ENCODE measurements at places on chromosomes 2 and 18.
A peak's percentile ranks its signal among the peaks of the same experiment; 100 is the strongest.

DNA sequence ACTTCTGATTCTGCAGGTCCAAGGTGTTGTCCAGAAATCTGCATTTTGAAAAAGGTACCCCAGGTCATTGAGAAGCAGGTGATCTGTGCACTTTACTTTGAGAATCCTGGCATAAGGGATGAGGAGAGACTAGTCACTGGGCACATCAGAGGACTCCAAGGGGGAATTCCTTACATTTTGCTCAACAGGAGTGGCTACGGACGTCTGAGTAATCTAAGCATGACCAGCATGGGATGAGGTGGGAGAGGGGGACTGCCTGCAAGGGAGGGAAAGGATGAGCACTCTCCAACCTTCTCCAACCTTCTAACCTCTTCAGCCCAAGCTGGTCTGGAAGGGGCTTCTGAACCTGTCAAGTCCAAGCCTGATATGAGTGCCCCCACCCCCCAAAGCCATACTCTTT is 55.5 kb downstream of the MARCHF4 start:
- no peak for DNase-seq

GRCh38 chr18:62177271-62177670 is 9.6 kb downstream of the PIGN start:
- no peak for DNase-seq

DNA sequence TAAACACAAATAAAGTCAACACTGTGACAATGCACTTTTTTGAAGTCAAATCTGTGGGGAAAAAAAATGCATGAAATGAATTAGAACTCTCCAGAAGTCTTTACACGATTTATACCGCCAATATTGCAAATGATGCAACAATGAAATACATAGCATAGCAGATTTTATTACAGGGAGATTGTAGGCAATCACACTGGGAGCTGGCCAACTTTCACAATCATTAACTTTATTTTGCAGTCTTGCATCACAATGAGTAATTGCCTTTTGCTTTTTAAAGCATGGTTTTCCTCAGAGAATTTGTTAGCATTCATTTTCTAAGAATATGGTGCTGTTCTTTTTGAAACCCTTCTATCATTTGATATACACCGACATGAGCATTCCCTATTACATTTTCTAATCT is 366.4 kb upstream of the FSIP2 start:
- peak; percentile 41 for DNase-seq

- DNase-seq, result peak; percentile 61
These were observed 3.1 kb downstream of the ADAM17 start for GRCh38 chr2:9552219-9553178.

GRCh38 chr2:10541081-10541480 is 93.0 kb upstream of the ODC1 start:
- DNase-seq, result no peak

DNA sequence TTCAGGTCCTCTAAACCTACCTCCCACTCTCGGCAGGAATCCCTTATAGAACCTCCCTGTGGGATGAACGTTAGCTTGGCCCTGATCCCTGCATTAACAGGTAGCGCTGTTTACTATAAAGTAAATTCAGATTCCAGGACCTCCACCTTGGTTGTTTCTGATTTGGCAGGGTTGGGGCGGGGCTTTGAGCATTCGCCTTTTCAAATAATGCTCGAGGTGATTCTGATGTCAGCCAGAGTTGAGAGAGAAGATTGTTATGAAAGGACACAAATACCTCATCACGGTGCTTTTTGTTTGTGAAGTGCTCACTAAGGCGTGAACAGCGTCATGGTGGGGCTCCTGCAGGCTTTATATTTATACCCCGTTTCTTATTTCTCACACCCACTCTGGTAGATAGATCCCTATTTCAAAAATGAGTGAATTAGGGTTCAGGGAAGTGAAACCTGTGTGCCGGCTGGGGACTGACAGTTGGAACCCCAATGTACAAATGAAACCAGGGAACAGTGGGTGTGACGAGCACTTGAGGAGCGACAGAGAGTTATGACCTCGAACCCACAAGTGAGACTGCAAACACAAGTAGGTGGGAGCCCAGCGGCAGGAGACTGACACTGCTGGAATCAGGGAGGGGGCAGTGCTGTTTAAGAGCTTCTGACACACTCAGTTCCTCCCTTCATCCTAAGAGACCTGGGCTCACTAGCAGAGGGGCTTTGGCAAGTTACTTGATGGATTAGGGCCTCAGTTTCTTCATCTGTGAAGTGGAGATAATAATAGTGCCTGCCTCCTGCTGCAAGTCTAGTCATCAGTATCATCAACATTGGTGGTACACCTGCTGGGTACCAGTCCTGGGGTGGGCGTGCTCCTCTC is 14.2 kb upstream of the CXCR4 start:
- no peak for DNase-seq

GRCh38 chr18:37661478-37661877 is 95.9 kb upstream of the CELF4 start:
- no peak for DNase-seq

DNA sequence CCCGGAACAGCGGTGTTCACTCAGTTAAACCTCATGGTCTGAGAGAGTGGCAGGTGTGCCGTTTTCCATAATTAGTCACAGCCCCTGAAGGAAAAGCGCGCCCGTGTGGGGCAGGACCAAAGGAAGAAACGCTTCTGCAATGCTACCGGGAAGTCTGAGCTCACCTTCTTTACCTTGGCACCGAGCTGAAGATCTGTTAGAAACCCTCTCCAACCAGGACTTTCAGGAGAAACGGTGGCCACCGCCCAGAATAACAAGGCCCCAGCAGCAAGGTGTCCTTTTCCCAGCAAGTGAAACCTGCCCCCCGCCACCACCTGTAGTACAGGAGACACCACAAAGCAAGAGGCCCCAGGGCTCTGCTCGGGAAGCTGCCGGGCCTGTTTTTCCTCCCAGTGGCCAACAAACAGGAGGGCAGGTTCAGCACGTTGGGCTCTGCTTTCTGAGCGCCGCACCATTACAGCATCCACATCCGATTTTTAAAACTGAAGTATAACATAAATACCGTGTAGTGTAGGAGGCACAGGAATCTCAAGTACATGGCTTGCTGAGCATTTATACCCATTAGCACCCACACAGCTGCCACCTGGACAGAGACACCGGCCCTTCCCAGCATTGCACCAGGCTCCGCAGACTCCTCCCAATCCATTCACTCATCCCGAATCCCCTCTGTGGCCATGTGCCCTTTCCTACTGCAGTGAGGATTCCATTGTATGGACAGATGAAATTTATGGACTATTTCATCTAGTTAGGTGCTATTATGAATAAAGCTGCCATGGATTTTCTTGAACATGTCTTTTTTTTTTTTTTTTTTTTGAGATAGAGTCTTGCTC is 121.8 kb upstream of the RIOK3 start:
- DNase-seq, result no peak

GRCh38 chr18:51751901-51752300 is 554.4 kb upstream of the MEX3C start:
- DNase-seq, result peak; percentile 17

Measured in fibroblast of skin of left quadriceps (primary cell).